ENCODE measurements at places on chromosomes 11 and 22.

DNA sequence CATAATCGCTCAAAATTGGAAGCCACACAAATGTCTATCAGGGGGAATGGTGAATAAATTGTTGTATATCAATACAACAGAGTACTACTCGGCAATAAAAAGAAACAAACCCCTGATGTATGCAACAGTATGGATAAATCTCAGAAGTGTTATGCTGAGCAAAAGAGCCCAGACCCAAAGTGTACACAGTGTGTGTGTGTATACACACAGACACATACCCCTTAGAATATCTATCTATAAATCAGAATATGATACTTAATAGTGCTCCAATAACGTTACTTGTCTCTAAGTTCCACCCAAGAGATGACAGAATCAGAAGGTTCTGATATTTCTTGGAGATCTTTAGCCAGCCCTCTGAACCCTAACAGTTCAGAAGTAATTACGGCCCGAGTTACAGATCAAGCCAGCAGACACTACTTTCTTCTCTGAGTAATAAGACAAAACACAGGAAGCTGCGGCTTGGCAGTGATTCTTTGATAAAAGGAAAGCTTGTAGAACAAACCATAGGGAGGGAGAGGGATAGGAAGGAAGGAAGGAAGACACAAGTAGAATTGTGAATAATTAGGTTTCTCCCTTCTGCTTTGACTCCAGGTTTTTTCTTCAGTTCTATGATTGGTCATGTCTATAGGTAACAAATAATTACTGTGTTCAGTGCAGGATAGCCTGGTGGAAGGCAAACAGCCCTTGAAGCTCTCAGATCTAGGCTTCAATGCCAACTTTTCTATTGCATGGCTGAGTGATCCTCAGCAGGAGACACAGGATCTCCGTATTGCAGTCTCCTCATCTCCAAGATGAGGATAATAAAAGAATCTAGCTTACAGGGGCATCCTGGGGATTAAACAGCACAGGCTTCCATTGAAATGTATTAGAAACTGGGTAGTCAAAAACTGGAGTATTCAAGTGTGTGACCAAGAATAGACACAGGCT is 75.6 kb upstream of the TEAD1 start:
- DNase-seq: no peak

DNA sequence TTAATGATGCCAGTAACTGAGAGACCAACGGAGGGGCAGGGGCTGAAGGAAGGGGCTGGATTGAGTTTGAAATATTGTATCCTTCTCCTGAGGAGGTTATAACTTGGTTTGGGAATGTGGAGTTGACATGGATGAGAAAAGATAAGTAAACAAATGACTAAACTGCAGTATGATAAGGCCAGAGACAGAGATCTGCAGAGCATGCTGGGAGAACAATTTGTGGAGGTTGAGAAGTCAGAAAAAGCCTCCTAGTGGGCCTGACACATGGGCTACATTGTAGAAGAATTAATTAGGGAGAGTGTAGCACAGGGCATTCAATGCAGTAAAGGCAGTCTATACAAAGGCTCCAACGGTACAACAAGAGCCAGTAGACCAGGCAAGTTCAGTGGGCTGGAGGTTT is 55.9 kb downstream of the SPON1 start:
- DNase-seq: no peak

GRCh38 chr22:47337161-47337621 is 574.7 kb downstream of the TBC1D22A start:
- peak; percentile 20 for DNase-seq

- no peak for DNase-seq
These were observed 3.1 kb upstream of the SH3BP1 start for GRCh38 chr22:37636186-37636948.

All from hypothalamus (tissue), 51 donors.